ENCODE measurements at places on chromosomes 16 and 17.

GRCh38 chr16:66677836-66678235 is 18.7 kb downstream of the CMTM4 start:
- DNase-seq = no peak

DNA sequence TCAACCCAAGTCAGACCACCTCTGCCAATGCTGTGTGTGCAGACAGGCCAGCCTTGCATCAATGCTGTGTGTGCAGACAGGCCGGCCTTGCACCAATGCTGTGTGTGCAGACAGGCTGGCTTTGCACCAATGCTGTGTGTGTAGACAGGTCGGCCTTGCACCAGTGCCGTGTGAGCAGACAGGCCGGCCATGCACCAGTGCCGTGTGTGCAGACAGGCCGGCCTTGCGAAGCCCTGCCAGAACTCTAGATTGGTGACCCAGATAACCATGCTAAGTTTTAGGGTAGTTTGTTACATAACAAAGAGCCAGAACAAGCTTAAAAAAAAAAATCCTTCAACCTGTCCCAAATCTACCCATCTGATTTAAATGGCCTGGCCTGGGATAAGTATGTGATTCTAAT is 54.3 kb downstream of the ELAC2 start:
- DNase-seq = no peak

DNA sequence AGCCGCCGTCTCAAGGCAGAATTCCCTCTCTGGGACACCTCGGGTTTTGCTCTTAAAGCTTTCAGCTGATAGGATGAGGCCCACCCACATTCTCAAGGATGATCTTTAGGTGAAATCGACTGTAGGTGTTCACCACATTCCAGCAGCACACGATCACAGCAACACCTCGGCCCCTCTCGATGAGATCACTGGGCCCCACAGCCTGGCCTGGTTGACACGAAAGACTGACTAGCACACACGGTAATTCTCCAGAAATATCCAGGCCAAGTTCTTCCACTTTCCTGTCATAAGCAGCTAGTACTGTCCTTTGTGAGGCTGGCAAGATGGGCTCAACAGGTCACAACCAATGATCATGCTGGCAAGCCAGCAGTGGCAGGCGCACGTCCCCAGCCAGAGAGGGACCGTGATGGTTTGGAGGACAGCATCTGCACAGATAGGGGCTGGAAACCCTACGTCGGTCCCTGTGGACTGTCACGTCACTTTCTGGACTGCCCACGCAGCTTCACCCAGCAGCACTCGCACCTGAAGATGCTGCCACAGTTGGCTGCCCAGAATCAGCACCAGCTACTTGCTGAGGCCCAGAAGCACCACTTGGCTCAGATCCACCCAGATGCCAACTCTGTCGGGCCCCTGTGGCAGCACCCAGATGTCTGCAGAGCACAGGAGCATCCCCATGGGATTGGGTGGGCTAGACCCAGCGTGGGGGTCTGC is 17.4 kb downstream of the TMC6 start:
- no peak for DNase-seq

- no peak for DNase-seq
Measured at GRCh38 chr17:50471009-50471905, 2.6 kb upstream of the CHAD start.

DNA sequence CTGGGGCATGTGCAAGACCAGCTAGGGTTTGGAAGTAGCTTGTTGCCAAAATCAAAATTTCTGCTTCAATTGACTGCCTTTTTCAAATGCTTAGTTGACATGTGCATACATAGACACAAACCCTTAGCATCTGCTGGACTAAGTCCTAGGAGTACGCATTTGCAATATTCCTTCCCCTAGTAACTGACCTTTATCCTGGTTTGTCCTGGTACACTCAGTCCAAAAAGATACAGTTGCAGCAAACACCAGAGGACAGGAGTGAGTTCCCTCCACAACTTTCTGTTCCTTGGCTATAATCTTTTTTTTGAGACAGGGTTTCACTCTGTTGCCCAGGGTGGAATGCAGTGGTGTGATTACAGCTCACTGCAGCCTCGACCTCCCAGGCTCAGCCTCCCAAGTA is 290.2 kb upstream of the ERCC4 start:
- DNase-seq = no peak

GRCh38 chr16:85800321-85800669 is 800 bp downstream of the COX4I1 start:
- no peak for DNase-seq

DNA sequence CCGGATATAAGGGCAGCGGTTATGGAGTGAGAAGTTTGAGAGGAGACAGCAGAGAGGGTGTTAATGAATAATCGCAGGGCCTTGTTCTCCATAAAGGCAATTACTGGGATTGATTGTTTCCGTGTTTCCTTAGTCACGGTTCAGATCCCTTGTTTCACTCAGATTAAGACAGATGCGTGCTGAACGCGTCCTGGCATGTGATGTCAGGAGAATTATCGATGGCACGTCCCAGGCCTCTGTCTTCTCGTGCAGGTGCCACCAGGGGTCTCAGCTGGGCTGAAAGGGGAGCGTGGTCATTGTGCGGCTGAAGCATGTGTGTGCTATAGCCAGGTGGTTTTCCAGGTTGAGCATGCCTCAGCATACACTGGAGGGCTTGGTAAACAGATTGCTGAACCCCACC is 142.4 kb upstream of the NOL11 start:
- no peak for DNase-seq

DNA sequence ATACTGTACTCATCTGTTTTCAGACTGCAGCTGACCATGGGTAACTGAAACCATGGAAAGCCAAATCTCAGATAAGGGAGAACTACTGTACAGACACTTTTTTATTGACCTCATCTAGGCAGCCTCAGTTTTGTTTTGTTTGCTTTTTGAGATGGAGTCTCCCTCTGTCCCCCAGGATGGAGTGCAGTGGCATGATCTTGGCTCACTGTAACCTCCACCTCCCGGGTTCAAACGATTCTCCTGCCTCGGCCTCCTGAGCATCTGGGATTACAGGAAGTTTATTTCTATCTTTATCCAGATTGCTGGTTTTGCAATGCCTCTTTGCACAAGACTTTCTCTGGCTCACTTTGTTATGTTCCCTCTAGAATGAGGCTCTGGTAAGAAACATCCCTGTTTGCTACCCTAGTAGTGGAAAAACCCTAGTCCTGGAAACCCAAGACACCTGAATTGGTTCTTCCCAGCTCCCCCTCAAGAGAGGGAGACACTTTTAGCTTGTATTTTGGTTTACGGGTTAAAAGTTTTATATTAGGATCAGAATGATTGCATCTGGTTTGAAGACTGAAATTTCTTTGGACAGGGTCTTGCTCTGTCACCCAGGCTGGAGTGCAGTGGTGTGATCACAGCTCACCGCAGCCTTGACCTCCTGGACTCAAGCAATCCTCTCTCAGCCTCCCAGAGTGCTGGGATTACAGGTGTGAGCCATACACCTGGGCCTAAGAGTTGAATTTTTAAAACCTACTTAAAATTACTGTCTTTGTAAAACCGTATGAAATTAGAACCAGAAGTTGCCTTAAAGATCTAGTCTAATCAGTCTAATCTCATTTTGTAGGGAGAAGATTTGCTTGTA is 38.9 kb downstream of the ZNF207 start:
- DNase-seq = no peak

DNA sequence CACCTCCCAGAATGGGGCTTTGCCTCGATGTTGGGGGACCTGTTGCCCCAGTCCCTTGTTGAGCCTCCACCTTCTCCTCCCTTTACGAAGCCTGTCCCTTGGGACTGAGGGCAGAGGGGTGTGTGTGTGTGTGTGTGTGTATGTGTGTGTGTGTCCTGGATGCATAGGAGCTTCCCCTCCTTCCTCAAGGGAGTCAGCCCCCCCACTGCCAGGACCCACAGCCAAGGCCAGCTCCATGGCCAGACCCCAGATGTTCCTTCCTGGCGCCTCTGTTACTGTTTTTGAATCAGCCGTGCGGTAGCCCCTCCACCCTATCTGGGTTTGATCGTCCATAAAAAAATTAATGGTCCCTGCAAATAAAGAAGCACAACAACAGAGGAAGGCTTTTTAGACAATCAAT is 17.7 kb upstream of the DOK4 start:
- no peak for DNase-seq

GRCh38 chr16:2149630-2150417 is 1.4 kb downstream of the RAB26 start:
- DNase-seq = no peak

- DNase-seq = no peak
Measured at GRCh38 chr17:78986649-78987328, 7.1 kb upstream of the LGALS3BP start.

GRCh38 chr17:17159571-17159970 is 46.6 kb downstream of the PLD6 start:
- no peak for DNase-seq

DNA sequence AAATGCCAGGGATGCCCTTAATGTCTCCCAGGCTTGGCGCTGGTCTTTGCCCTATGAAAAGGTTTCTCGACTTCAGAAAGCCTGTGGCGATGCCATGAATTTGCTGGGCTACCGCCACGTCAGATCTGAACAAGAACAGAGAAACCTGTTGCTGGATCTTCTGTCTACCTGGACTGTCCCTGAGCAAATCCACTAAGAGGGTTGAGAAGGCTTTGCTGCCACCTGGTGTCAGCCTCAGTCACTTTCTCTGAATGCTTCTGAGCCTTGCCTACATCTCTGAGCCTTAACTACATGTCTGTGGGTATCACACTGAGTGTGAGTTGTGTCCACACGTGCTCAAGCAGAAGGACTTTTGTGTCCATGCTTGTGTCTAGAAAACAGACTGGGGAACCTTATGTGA is 11.4 kb downstream of the CHST4 start:
- peak; percentile 7 for DNase-seq

DNA sequence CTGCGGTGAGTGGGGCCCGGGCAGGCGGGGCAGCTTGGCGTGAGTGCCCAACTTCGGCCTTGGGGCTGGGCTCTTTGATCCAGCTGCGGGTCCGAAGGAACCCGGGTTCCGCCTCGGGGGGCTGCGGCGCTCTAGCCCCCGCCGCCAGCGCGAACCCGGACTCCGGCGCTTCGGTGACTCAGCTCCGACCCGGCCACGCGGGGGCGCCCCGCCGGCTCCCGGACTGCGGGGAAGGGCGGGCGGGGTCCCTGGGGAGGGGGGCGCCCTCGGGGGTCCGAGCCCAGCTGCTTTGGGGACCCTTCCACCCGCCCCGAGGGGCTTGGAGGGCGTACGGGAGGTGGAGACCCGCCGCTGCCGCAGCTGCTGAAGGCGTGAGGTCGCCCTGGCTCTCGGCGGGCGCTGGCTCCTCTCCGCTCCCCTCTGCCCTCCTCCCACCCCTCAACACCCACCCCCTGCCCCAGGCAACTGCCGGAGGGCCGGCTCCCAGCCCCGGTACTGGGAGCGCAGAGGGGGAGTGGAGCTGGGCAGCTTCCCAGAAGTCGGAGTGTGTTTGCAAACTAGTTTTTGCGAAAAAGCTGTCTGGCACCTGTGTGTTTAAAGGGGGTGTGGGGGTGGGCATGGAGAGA is 516 bp downstream of the CPNE2 start:
- DNase-seq = no peak

DNA sequence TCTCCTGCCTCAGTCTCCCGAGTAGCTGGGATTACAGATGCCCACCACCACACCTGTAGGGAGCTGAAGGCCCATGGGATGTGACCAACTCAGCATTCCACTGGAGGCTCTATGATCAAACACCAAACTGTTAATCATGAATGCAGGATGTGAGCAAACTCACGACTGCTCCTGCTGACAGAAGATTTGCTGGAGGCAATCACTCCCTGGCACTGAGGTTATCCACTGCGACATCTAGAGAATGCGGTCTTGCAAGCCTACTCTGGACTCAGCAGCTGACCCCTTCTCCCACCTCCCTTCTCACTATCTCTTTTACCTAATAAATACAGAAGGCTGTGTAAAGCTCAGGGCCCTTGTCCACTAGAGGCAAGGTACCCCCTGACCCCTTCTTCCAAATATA is 4.9 kb downstream of the TEX14 start:
- no peak for DNase-seq

DNA sequence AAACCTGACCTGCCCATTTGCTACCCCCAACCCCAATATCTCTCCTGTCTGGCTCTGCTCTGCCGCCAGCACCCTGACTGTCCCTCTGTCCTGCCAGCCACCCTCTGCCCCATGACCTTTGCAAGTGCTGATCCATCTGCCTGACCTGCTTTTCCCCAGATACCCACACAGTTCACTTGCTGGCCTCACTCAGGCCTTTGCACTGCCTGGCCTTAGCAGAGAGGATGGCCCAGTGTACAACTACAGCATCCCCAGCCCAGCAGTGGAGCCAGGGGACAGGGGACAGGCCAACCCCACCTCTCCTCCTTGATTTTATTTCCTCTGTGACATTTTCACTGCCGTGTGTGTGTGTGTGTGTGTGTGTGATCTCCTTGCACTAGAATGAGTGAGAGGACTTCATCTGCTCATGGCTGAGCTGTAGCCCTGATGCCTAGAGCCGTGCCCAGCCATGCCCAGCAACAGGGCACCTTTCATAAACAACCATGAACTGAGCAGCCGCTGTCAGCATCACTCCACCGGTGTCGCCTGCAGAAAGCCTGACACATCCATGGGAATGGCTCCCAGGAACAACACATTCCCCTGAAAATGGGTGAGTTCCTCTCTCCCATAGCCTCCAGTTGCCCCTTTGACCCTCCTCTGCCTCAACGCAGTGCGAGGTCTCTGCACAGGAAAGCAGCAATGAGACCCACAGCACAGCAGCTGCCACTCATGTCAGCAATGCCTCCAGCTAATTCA is 36.0 kb upstream of the RBFOX3 start:
- DNase-seq = no peak

DNA sequence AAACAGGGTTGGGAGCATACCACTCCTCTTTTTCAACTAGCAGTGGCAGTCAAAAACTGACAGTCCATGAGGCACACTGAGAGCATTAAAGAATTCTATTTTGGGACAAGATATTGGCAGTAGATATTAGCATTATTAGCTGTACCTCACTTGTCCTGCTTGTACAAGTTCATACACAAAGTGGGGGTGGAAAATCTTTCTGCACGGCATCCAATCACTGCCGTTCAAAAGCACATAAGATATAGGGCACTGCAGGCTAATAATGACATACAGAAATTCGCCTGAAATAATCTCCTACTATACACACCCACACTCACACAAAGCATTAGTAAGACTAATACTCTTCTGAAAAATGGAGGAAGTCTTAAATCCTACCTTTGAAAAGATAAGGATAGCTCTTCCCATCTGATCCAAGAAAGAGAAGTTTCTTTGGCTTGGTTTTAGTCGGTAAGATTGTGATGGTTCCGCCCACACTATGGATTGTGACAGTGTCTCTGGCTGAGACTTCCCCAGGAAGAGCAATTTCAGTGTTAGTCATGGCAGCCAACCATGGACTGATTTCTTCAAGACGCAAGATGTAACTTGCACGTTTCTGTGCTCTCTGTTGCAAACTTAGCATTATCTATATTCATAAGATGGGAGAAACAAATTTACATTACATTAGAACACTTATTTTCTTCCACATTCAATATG is 40.6 kb upstream of the ARL6IP1 start:
- DNase-seq = no peak

DNA sequence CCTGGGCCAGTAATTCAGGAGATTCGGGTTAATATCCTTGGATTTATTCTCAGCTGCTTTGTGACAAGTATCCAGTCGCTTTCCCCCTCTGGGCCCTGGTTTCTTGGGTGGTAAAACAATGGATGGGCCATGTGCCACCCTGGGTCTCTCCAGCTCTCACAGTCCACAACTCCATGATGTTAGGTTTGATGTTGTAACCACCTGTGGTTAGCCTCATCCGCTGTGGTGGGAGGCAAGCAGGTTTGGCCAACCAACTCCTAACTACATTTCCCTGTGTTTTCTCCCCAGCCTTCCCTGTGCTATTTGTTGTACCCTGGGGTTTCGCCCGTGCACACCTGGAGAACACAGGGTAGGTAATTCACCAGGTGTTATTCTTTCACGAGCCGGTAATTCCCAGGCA is 35.1 kb downstream of the GLP2R start:
- no peak for DNase-seq

GRCh38 chr16:89618109-89618998 is 4.9 kb downstream of the DPEP1 start:
- no peak for DNase-seq
